ENCODE measurements at places on chromosomes 5 and 9. TPM values are rescaled to one million over a fixed set of nuclear protein-coding genes. Genes with fewer than 3 reads are reported as not detected.

The HRH2 gene
- under 0.01 TPM for total RNA-seq

The SLC34A3 gene
- not detected for total RNA-seq

The TAS2R1 gene
- not detected for total RNA-seq

The CATSPER3 gene
- 0.09 TPM for total RNA-seq

The C5 gene
- total RNA-seq: 13.8 TPM

The SMIM33 gene
- total RNA-seq: not detected

The C9orf50 gene
- total RNA-seq: not detected

The LCN10 gene
- not detected for total RNA-seq

GRCh38 chr9:127903557-127904475, 4.4 kb upstream of the ST6GALNAC6 start:
- DNase-seq: no peak

- DNase-seq: no peak
Observed at GRCh38 chr5:88474574-88474973, 205.9 kb upstream of the TMEM161B start.

- DNase-seq: peak; percentile 11
Observed at GRCh38 chr5:9765419-9766140, 135.4 kb upstream of the TAS2R1 start.

GRCh38 chr5:172166030-172166826, 21.8 kb downstream of the STK10 start:
- DNase-seq: no peak

- peak; percentile 81 for DNase-seq
Observed at GRCh38 chr5:128304088-128304487, 220.5 kb downstream of the SLC12A2 start.

DNA sequence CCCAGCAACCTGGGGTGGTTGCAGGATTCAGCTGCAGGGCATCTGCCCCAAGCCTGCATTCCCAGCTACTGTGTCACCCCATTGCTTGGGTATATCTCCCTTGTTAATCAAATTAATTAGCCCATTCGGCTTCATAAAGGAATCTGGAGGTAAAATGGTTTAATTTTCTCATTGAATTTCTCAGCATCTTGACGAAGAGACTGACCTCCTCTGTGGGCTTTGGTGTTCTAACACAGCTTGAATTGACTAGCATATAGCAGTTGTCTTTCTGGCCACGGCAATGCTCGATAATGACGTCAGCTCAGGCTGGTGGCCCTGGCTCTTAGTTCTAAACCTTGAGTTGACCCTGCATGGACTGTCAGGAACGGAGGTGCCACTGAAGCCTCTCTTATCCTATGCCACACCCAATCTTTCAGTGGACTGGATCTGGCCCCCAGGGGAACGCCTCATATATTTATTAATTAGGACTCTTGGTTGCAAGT, 72.4 kb downstream of the MSX2 start:
- no peak for DNase-seq

DNA sequence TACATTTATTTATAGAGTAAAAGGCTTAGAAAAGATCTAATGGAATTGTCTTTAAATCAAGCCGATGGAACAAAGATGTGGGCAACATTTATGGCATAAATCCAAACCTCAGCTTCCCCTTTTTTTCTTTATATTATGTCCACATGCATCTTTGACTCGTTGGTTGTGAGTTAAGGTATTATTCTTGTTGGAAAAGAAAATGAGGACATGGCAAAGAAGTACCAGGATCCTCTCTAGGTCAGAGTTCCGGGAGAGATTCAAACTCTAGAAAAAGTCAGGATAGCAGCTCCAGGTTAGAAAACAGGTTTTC, 508 bp upstream of the NME5 start:
- no peak for DNase-seq

- peak; percentile 96 for DNase-seq
Observed at GRCh38 chr5:56175488-56175887, 57.6 kb downstream of the ANKRD55 start.

DNA sequence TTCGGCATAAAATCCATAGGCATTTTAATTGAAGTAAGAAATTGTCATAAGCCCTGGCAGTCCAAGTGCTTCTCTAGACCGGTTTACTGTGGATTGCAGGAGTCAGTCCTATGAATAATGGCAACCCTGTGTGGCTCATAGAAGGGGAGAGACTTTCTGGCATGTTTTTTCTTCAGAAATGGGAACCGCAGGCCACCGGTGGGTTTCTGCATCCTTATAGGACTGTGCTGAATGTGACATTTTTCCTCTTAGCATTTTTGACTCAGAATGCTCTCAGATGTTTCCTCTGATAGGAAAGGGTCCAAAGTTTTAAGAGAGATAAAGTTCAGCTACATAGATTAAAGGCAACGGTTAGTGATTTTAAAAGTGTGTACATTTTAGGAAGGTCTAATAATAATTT, 6.3 kb downstream of the DAPK1 start:
- no peak for DNase-seq

- DNase-seq: no peak
Observed at GRCh38 chr5:33539212-33539611, 98.4 kb downstream of the TARS1 start.

GRCh38 chr9:78291240-78291925, 5.5 kb upstream of the PSAT1 start:
- DNase-seq: no peak

Data from fibroblast of the aortic adventitia (primary cell).